ENCODE measurements at places on chromosomes 6 and 20.

- DNase-seq: no peak
Measured at GRCh38 chr6:376827-377640, 14.5 kb upstream of the IRF4 start.

DNA sequence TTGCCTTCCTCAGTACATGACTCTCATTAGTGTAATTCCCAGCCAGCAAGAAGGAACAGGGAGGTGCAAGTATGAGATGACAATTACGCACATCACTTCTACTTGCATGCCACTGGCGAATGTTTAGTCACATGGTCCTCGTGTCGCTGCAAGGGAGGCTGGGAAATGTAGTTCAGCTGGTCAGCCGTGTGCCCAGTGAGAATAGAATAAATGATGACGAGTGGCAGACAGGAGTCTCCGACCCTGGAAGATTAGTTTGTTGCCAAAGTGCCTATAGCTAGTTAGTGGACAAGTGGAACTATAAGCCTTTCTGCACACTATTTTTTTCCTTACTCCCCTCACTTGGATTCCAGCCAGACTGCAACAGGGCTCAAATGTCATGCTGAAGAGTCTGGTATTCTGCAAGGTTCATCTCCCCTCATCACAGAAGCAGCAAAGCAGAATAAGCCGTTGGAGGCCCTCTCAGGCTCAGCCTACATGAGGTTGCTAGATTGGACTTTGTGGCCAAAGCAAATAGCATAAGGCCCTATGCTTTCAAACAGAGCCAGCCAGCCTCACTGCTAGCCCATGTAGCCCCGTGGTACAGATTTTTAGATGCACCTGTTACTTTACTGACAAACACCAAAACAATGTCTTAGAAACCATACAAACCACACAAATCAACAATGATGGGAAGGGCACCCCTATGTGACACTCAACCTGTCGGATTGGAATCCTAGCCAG, 9.7 kb downstream of the LINC00237 start:
- no peak for DNase-seq

GRCh38 chr6:24910331-24910960, 25.3 kb downstream of the RIPOR2 start:
- no peak for DNase-seq

DNA sequence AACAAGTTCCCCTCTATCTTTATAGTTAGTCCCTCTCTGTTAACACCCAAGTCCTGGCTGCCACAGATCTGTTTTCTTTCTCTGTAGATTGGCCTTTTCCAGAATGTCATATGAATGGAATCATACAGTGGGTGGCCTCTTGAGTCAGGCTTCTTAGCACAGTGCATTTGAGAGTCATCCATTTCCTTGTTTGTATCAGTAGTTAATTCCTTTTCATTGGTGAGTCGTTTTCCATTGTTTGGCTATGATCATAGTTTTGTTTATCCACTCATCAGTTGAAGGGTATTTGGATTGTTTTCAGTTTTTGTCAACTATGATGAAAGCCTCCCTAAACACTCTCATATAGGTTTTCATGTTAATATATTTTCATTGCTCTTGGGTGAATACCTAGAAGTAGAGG, 248.3 kb downstream of the ARID1B start:
- no peak for DNase-seq

- DNase-seq: peak; percentile 67
Measured at GRCh38 chr6:33620856-33621710, at the start of gene ITPR3. TSS of gene ITPR3 (plus strand) at chr6:33621322. CDS start at chr6:33621603, 281 bp downstream.

DNA sequence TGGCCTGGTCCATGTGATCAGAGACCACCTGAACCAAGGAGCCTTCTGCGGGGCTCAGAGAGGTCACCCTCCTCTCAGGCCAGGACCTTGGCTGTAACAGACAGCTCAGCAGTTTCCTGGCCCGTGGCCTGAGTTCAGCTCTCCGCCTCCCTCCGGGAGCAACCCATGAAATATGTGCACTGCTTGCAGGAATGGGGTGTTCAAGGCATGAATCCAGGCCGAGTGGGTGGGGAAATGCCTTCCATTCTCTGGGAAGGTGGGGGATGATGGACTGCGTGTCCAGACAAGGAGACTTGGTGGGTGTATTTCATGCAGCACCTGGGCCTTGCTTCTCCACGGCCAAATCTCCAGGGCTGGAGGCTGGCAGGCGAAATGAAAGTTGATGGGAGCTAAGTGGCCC, 46.0 kb downstream of the SIRPA start:
- no peak for DNase-seq

DNA sequence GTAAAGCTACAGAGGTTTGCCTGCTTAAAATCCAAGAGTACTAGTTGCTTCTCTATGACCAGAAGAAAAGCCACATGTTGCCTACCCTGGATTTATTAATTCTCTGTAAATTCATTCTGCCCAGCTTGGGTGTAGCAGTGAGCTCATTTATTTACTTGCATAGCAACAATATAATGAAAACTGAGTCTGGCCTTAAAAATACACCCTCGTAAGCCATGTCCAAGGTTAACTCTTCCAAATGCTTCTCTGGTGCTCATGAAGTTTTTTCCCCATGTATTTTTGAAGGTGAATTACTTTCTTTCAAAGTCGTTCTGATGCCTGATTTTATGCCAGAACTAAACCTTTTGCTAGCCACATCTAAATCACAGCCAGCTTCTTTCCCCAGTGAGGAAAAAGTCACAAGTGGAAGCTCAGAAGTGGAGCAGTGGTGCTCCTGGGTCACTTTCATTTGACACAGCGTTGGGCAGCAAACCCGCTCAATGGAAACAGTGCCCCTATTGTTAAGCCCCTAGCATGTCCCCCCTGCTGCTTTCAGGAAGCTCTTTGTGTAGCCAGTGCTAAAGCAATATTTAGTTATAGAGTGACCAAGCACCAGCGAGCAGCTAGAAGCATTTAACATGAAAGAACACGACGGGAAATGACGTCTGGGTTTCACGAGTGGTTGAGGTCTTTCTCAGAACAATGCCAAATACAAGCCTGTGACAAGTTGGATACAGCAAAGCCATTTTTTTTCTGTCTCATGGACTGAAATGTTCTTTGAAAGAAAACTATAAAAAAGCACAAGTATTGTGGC, 29.8 kb downstream of the NEDD9 start:
- no peak for DNase-seq
